ENCODE measurements at places on chromosomes 5 and 9. TPM values are rescaled to one million over a fixed set of nuclear protein-coding genes. Genes with fewer than 3 reads are reported as not detected.

NKD2 gene
- total RNA-seq: 0.81 TPM

PDCD1LG2 gene
- 10.9 TPM for total RNA-seq

NIM1K gene
- 1.9 TPM for total RNA-seq

GALNT12 gene
- 138 TPM for total RNA-seq

Measured in fibroblast of the aortic adventitia (primary cell).